HS-5 (cell line): ENCODE measurements at places on chromosomes 5 and 9.

GRCh38 chr5:154916874-154917273 lies 21.1 kb downstream of the GEMIN5 start:
- no peak for DNase-seq

DNA sequence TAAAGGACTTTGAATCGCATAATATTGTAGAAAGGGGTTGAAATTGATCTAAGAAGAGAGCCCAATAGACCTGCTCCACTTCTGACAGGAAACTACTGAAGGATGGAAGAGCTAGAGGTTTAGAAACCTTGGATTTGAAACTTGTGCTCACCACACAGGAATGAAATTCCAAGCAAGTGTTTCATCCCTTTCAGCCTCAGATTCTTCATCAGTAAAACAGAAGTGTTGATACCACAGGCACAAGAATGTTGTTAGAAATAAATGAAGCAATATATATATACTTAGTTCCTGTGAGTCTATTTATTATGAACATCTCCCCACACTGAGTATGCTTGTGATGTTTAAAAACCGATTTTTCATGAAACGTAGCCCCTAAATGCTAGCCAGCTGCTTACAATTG lies 43.8 kb downstream of the PRRC1 start:
- peak; percentile 62 for DNase-seq

GRCh38 chr5:9615331-9615730 lies 14.8 kb downstream of the TAS2R1 start:
- no peak for DNase-seq

- DNase-seq = no peak
Observed at GRCh38 chr5:132211787-132212186, 15.9 kb downstream of the P4HA2 start.

DNA sequence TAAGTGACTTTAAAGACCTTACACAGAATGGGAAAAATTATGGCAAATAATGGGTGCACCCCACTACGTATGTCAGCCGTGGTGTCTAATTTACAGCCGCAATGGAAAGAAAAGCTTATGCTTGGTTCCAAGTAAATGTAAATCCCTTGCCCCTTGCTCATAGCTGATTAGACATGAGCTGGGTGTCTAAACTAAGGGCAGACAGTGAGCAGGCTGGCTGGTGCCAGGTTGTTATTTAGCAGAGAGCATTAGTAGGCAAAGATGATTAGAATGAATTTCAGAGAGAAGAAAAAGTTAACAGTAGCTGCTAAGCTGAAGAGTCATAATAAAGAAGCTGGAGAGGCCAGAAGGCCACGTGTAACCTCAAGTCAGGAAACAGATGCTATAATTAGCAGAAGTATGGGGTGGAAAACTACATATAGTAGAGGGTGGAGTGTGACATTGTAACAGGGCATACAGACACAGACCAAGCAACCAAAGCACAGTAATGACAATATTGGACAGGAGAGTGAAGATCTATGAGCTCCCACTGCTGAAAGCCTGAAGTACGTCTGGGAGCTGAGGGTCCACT lies 257.7 kb downstream of the MCTP1 start:
- no peak for DNase-seq

DNA sequence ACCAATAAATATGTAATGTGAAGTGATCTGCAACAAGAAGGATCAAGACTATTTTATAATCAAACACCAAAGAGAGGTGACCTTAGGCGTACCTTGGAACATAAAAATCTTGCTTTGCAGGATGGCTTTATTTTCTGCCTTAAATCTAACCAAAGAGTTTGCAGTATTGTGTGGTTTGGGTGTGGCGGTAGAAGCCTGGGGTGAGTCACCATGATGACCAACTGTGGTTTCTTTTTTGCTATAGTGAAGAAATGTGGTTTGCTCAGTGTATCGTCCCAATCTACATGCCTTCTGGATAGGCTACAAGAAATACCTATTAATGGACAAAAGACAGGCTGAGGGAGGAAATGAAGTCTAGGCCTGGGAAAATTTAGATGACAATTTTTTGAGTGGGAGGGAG lies 5.1 kb upstream of the CAST start:
- peak; percentile 88 for DNase-seq

DNA sequence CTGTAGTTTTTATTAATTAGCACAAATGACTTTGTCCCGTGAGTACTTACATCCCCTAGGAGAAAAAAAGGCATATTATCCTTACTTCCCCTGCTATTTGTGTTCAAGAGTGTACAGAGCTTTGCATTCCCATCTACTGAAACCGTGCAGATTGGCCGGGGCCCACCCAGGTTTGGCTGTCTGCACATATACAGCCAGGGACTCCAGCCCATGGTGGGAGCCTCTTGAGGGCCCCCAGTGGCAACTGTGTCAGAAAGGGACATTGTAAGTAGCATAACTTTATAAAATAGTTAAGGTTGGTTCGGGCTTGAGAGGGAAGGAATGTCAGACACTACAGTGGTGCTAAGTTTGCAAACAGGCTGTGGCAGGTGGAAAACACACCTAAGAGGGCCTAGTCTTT lies 24.7 kb downstream of the PHF2 start:
- DNase-seq = no peak

DNA sequence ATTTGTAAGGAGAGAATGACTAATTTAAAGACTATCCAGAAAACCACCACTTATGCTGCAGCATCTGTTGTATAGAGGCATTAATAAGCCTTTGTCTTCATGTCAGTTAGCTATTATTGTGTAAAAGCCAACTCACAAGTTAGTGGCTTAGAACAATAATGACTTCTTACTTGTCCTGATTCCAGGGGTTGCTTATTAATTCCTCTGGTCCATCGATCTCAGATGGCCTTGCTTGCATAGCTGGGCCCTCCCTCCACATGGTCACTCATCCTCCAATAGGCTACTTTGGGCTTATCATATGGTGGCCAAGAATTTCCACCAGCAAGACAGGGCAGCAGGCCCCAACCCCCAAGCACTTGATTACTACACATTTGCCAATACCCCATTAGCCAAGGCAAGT lies 44.5 kb upstream of the STK32A start:
- DNase-seq = no peak

- DNase-seq = no peak
Observed at GRCh38 chr9:94860678-94861588, 134.4 kb downstream of the AOPEP start.

- no peak for DNase-seq
Observed at GRCh38 chr5:158465086-158465972, 606.4 kb upstream of the CLINT1 start.

GRCh38 chr5:36482812-36483211 lies 123.6 kb upstream of the SLC1A3 start:
- no peak for DNase-seq

- DNase-seq = no peak
Observed at GRCh38 chr9:12652973-12653372, 40.2 kb upstream of the TYRP1 start.

- no peak for DNase-seq
Observed at GRCh38 chr9:92718086-92719001, 46.3 kb downstream of the BICD2 start.

DNA sequence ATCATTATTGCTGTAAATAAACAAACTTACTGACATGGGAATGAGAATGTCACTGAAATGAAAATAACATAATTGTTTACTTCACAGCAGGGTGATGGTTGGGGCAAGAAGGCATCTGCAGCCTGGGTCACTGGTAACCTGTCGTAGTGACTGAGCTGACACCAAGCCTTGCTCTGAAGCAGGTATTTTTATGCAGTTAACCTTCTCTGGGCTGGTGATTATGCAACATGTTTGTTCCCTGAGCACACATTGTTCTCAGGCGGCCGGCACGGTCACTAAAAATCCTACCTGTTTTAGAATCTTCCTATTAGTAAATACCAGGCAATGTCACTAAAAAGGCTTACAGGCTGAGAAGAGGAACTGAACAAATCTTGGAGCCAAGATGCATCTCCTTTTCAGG lies 157.7 kb upstream of the NR3C1 start:
- DNase-seq = no peak

GRCh38 chr5:61951295-61951694 lies 354.7 kb upstream of the KIF2A start:
- no peak for DNase-seq

DNA sequence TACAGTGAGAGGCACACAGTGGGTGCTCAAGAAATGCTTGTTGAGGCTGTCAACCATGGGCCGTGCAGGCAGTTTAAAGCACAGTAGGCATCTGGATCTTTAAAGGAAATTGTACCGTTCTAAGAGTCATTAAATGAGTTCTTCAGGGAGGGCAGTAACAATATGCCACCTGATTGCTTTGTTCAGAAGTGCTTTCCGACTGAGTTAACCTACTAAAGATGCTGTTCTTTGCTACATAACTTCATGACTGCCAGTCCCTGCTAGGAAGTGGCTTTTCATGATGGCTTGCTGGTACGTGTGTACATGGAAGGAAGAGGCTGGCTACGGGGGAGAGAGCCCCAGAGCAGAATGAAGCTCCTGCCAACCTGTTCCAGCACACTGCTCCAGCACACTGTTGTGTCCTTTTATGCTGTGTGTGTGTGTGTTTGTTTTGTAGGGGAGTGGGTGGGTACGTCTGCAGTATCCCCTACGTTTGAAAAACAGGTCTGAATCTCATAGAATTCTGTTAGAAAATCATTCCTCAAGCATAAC lies 41.9 kb upstream of the PPP2R2B start:
- no peak for DNase-seq

- DNase-seq = no peak
Observed at GRCh38 chr5:17305964-17306725, 88.7 kb downstream of the BASP1 start.

GRCh38 chr5:91176288-91177016 lies 206.7 kb downstream of the ARRDC3 start:
- no peak for DNase-seq
